ENCODE measurements at places on chromosomes 4 and X.

- DNase-seq = no peak
Measured at GRCh38 chr4:77815636-77816035, 3.5 kb downstream of the CNOT6L start.

DNA sequence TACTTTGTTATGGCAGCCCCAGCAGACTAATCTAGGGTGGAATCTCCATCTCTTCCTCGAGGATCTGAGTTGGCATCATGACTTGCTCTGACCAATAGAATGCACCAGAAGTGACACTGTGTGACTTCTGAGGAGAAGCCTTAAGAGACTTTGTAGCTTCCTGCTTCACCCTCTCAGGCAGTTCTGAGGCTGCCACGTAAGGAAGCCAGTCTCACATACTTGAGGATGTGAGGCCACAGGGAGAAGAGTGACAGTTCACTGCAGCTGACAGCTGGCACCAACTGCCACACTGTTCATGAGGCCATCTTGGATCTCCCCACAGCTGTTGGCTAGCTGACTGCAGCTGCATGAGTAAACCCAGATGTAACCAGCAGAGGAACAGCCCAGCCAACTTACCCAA is 29.3 kb upstream of the BCOR start:
- DNase-seq = no peak

GRCh38 chr4:87045234-87045558 is 110.4 kb downstream of the AFF1 start:
- DNase-seq = no peak

DNA sequence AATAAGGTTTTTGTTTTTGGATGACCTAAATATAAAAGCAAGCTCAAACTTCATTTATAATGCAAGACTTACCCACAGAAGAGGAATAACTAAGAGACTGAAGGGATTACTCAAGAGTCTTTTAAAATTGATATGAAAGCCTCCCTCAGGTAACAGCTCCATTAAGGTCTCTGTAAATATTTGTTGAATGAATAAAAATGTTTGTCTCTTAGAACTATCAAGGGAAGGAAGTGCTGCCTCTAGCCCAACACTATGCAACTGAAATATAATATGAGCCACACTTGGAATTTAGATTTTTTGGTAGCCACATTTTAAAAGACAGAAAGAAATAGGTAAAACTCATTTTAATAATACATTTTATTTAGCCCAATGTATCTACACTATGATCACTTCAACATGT is 127.8 kb downstream of the SH3RF1 start:
- no peak for DNase-seq

- DNase-seq = no peak
Measured at GRCh38 chrX:153446950-153447580, 1.2 kb upstream of the TREX2 start.
